ENCODE measurements at places on chromosomes 5 and 9.

GRCh38 chr5:155834271-155834975 lies 492.5 kb upstream of the SGCD start:
- no peak for DNase-seq

- no peak for DNase-seq
These were observed 47.0 kb downstream of the SAXO1 start for GRCh38 chr9:18985996-18986395.

GRCh38 chr5:3825531-3826451 lies 230.2 kb downstream of the IRX1 start:
- DNase-seq = no peak

DNA sequence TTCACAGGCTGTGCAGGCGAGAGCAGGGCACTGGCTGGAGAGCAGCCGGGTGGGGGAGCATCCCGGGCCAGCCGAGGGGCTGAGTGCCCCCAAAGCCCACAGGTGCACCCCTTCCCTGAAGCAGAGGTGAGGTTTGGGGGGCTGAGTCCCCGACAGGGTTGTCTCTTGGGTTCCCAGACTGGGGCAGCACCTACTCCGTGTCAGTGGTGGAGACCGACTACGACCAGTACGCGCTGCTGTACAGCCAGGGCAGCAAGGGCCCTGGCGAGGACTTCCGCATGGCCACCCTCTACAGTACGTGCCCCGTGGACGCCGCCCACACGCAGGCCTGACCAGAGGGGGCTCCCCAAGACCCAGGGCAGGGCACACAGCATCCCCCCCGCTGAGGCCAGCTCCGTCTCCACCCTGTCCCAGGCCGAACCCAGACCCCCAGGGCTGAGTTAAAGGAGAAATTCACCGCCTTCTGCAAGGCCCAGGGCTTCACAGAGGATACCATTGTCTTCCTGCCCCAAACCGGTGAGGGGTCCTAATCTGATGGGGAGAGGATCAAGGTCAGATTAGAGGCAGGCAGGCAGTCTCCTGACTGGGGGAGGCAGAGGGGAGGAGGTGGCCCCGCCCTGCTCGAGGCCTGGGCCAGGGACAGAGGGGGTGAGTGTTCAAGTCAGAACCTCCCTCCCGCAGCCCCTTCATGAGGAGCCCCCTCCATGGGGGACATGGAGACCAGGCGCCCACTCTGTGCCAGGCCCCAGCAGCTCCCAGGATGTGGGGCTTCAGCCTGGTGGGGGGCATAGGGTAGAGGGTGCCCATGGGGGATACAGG lies 2.7 kb downstream of the PTGDS start:
- DNase-seq = no peak

- DNase-seq = no peak
These were observed 2.9 kb downstream of the SNX18 start for GRCh38 chr5:54520438-54520846.

GRCh38 chr5:8865686-8866374 lies 680.0 kb downstream of the SEMA5A start:
- DNase-seq = no peak

- no peak for DNase-seq
These were observed 31.3 kb upstream of the ALDOB start for GRCh38 chr9:101466863-101467262.

- DNase-seq = no peak
These were observed 68.4 kb downstream of the PPARGC1B start for GRCh38 chr5:149798466-149798865.

- DNase-seq = no peak
These were observed 10.1 kb downstream of the FGF18 start for GRCh38 chr5:171429543-171429910.

GRCh38 chr5:160629003-160629402 lies 207.3 kb downstream of the PTTG1 start:
- no peak for DNase-seq

DNA sequence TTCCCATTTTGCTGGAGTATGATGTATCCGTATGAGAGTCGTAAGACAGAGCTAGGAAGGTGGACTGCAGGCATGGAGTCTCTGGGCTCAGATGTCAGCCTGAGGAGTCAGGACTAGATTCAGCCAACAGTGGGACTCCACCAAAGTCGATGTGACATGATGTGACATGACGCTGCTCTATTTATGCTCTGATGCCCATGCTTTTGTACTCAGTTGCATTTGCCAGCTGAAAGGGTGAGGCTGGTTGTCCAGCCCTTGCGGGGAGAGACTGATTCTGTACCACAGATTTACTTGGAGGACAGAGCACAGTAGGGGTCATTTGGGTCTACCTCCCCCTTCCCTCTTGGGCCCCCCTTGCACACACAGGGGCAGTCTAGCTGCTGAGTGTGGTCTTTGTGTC lies 88.5 kb upstream of the ATG10 start:
- no peak for DNase-seq

GRCh38 chr9:137064027-137064879 lies 6.1 kb downstream of the SAPCD2 start:
- peak; percentile 28 for DNase-seq

DNA sequence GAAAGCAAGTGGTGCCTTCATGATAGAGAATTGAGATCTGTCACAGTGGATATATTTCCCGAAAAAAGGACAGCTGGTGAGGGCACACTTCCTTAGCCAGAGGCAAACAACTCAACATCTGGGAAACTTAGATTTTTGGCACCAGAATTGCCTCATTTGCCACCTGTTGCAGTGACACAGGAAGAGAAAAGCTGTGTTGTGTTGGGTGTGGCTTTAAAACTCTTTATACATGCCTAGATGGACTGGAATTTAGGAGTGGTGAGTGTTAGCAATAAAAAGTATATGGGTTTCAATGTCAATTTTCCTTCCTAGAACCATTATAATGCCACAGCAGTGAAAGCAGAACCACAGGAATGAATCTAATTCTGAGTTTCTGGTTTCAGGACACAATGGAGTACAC lies 62.6 kb upstream of the CEMIP2 start:
- no peak for DNase-seq

DNA sequence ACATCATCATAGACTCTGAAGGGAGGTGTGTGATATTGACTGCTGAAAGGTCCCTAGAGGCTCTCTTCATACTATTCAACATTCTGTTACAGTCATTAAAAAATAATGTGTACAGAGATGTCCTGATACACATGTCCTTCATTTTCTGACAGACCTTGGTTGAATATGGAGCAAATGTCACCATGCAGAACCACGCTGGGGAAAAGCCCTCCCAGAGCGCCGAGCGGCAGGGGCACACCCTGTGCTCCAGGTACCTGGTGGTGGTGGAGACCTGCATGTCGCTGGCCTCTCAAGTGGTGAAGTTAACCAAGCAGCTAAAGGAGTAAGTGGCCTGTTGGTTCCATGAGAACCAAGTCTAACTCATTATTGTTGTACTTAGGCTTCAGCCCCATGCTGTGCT lies 132.4 kb downstream of the SNCAIP start:
- no peak for DNase-seq

- no peak for DNase-seq
These were observed 71.3 kb upstream of the FCN2 start for GRCh38 chr9:134809292-134809691.

GRCh38 chr9:29038332-29038731 lies 1465.1 kb upstream of the C9orf72 start:
- DNase-seq = no peak

DNA sequence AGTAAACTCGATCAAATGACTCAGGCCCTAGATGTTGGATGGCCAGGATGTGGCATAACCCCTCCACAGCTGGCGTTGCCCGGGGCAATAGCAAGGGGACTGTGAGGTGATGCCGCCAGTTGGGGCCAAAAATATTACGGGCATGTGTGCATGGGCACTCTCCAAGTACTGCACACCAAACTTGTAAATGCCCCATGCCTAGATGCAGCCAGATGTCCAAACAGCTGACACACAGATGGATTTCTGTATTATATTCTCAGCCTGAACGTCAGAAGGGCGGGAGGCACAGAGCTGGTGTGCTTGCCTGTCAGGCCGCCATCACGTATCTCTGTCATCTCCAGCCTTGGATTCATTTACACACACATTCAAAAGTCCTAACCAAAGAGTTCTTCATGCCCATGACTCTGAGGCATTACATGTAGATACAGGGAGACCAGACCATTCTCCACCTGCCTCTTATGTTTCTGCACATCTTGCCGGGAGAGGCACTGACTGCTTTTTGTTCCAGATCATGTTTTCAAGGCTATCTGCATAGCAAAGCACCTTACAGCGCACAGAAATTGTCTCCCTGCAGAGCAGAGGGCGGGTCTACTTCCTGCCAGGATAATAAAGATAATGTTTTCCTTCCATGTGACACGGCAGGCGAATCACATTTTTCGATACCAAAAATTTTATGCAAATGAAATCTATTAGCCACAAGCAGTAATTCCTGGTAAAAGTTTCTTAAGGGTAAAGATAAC lies 200.9 kb upstream of the ADAMTS16 start:
- DNase-seq = no peak

DNA sequence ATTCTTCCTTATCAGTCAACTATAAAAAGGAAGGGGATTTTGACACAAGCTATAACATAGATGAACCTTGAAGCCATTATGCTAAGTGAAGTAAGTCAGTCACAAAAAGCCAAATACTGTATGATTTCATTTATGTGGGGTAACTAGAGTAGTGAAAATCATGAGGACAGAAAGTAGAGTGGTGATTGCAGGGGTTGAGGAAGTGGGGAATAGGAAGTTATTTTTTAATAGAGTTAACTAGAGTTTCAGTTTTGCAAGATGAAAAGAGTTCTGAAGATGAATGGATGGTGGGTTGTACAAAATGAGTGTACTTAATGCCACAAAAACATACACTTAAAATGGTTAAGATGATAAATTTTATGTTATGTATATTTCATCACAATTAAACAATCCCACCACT lies 65.4 kb upstream of the FAM174A start:
- DNase-seq = no peak

DNA sequence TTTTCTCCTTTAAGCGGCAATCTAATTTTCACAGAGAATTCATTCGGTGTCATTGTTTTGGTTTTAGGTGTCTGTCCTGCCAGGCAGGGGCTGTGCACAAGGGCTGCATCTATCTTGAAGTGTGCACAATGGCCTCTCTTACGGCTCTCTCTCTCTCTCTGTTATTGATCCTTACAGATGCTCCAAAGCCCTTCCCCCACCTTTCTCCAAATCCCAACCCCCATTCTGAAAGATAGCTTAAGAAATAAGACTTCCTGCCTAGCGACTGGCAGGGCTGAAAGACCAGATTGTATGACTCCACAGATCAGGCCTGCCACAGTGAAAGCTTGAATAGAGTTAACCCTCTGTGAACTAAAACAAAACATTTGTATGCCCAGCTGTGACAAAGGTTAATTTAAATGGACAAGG lies 86.5 kb upstream of the NR5A1 start:
- DNase-seq = peak; percentile 34

DNA sequence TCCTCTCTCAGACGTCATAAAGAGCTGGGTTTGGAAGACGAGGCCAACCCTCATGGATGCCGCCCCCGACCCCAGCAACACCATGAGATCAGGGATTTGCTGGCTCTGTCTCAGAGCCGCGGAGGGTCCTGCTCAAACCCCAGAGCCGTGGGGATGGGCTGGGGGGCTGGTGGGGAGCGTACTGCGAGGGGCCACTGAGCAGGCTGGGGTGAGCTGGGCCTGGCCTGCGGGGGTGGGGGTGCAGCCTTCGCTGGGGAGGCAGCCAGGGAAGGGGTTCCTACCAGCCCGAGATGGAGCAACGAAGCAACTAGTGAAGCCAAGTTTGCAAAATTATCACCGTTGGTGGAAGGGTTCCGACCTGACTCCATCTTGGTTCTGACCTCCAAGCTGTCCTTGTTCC lies 5.1 kb upstream of the SLC12A7 start:
- DNase-seq = no peak

DNA sequence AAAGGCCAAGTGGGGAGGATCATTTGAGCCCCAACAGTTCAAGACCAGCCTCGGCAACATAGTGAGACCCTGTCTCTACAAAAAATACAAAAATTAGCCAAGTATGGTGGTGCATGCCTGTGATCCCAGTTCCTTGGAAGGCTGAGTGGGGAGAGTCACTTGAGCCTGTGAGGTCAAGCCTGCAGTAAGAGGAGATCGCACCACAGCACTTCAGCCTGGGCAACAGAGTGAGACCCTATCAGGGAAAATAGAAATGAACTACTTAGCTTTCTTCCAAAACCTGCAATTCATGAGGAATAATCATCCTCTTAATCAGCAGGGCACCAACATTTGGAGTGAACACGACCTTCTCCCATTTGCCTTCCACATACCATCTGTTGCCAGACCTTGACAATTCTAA lies 96.1 kb downstream of the OR2K2 start:
- DNase-seq = no peak

- DNase-seq = no peak
These were observed 205.3 kb downstream of the DEPDC1B start for GRCh38 chr5:60494635-60495034.

DNA sequence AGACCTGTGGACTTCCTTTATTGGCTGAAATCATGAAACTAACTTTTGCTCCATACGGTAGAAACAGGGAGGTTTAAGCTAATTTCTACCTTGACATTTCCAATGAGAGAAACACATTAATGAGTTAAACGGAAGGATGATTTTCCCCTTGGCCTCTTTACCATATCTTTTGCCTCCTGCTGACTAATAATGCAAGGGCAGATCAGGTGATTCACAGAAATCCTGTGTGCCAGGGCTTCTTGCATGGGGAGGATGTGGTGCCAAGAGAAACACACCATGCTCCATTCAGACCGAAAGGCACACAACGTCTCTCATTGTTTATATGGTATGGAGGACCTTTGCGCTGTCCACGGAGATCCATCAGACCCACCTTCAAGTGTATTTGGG lies 17.4 kb upstream of the PRLR start:
- peak; percentile 1 for DNase-seq

DNA sequence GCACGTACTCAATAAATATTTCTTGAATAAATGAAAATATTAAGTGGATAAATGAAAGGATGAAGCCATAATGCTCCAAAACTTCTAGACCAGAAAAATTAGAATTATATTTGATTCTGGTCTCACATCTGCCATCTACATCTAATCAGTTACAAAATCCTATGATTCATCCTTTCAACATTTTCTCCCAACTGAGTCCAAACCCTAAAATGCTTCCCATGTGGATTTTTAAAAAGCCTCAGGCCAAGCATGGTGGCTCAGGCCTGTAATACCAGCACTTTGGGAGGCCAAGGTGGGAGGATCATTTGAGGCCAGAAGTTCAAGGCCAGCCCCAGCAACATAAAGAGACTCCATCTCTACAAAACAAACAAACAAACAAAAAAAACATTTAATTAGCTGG lies 31.6 kb upstream of the FST start:
- DNase-seq = peak; percentile 28

DNA sequence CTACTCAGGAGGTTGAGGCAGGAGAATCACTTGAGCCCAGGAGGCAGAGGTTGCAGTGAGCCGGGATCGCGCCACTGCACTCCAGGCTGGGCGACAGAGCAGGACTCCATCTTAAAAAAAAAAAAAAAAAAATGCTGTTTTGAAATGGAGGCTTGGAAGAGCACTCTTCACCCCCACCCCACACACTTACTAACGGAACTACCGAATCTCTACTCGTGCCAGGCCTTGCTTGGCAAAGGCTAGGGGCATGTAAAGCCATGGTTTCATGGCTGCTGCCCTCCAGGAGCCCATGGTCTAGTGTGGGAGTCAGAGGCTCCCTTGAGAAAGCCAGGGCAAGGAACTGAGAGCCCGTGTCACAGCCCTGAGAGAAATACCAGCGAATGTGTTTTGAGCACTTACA lies 21.3 kb downstream of the PCDHGC5 start:
- DNase-seq = no peak

- DNase-seq = no peak
These were observed 43.9 kb upstream of the EGFL7 start for GRCh38 chr9:136618580-136619547.

GRCh38 chr5:126389179-126389578 lies 34.0 kb upstream of the GRAMD2B start:
- no peak for DNase-seq
